ENCODE measurements at places on chromosomes 7 and 10. TPM values are rescaled to one million over a fixed set of nuclear protein-coding genes. Genes with fewer than 3 reads are reported as not detected.

The ADARB2 gene
- polyA plus RNA-seq = 23.3 TPM

The MAGI2 gene
- 14.6 TPM for polyA plus RNA-seq

The GTF2IRD1 gene
- polyA plus RNA-seq = 33.6 TPM

The PHKG1 gene
- polyA plus RNA-seq = 3.8 TPM

The CEP41 gene
- 86.1 TPM for polyA plus RNA-seq

The NEUROG3 gene
- polyA plus RNA-seq = not detected

The EEPD1 gene
- polyA plus RNA-seq = 10.7 TPM

The CALCR gene
- not detected for polyA plus RNA-seq

The PDK4 gene
- polyA plus RNA-seq = 25.9 TPM

The MAT1A gene
- polyA plus RNA-seq = 0.39 TPM

The RASA4B gene
- 48.9 TPM for polyA plus RNA-seq

The SLC26A5 gene
- 0.49 TPM for polyA plus RNA-seq

The XRCC2 gene
- polyA plus RNA-seq = 1.2 TPM

The FAM25G gene
- polyA plus RNA-seq = not detected

The ADAM22 gene
- 9.8 TPM for polyA plus RNA-seq

The SH2D4B gene
- polyA plus RNA-seq = not detected

The UNC5B gene
- polyA plus RNA-seq = 31.8 TPM

The HMX2 gene
- polyA plus RNA-seq = 18.3 TPM

The CDC14C gene
- polyA plus RNA-seq = not detected

The TBX20 gene
- 0.53 TPM for polyA plus RNA-seq

The SRPK2 gene
- 37.0 TPM for polyA plus RNA-seq

The UCMA gene
- not detected for polyA plus RNA-seq

The TFR2 gene
- 4.8 TPM for polyA plus RNA-seq

The CD36 gene
- polyA plus RNA-seq = 0.75 TPM

The PRLHR gene
- not detected for polyA plus RNA-seq
